Stimulated activated CD4-positive, alpha-beta T cell treated with anti-CD3 and anti-CD28 coated beads, Interleukin-1b, Interleukin-23, amount 100 ng/mL, for 4 hours (primary cell): ENCODE measurements at places on chromosomes 6 and 20.

DNA sequence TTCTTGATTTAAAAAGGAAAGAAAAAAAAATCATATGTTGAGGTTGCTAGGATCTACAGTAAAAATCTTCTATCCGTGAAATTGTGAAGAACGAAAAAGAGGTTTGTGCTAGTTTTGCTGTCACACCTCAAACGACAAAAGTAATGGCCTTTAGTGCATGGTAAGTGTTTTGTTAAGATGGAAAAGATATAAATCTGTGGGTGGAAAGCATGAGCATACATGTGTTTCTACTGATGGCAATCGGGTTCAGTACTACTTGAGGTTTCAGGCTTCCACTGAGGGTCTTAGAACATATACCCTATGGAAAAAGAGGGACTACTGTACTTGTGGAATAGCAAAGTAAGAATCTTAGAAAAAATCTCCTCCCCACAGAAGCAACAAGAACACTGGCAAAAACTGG, 58.0 kb downstream of the AHI1 start:
- no peak for DNase-seq

DNA sequence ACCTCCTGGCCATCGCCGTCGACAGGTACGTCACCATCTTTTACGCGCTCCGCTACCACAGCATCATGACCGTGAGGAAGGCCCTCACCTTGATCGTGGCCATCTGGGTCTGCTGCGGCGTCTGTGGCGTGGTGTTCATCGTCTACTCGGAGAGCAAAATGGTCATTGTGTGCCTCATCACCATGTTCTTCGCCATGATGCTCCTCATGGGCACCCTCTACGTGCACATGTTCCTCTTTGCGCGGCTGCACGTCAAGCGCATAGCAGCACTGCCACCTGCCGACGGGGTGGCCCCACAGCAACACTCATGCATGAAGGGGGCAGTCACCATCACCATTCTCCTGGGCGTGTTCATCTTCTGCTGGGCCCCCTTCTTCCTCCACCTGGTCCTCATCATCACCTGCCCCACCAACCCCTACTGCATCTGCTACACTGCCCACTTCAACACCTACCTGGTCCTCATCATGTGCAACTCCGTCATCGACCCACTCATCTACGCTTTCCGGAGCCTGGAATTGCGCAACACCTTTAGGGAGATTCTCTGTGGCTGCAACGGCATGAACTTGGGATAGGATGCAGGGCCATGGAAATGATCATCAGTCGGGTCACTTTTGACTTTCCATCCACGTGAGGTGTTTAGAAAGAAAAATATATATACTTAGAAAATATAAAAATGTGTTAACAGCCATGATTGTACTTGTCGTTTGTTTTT, 868 bp downstream of the MC3R start:
- DNase-seq: peak; percentile 10

DNA sequence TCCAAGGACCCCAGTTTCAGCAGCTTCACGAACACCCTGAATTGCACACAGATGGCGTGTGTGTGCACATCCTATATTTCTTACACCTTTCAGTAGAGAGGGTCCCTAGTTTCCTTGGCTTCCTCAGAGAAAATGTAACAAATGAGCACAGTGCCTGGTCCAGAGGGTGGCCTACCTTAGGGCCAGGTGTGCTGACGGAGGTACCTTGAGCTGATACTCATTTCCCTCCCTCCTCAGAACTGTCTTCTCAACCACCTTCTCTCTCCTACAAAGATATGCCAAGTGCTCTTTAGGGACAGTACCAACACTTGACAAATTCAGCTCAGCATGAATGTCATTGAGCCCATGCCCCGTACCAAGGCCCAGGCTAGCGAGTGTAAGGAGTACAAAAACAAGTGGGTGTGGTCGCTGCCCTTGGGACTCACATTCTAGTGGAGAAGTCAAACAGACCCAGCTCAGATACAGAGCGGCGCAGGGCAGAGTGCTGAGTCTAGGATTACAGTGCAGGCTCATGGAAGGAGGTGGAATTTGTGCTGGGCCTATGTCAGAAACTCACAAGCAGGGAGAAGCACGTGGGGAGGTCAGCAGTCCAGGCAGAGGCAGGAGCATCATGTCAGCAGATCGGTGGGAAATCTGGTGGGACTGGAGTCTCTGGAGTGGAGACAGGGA, 9.6 kb upstream of the BPHL start:
- no peak for DNase-seq

- DNase-seq: no peak
Measured at GRCh38 chr20:21266191-21266536, 37.0 kb upstream of the XRN2 start.

- DNase-seq: no peak
Measured at GRCh38 chr20:40679184-40679583, 9.9 kb downstream of the MAFB start.

DNA sequence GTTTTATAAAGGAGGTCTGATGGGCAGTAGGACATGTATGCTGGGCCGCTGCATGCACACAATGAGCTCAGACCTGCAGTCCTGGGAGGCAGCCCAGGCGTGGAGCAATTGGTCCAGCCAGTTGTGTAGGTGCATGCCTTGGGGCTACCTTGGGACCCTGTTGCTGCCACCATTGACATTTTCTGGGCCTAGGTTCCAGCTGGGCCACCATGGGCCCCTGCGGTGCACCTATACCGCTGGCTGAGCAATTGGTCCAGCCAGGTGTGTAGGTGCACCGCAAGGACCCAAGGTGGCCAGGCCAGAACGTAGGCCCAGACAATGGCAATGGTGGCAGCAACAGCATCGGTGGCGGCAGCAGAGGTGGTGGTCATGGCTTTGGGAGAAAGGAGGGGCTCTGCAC, 143.9 kb downstream of the PXDC1 start:
- DNase-seq: no peak

DNA sequence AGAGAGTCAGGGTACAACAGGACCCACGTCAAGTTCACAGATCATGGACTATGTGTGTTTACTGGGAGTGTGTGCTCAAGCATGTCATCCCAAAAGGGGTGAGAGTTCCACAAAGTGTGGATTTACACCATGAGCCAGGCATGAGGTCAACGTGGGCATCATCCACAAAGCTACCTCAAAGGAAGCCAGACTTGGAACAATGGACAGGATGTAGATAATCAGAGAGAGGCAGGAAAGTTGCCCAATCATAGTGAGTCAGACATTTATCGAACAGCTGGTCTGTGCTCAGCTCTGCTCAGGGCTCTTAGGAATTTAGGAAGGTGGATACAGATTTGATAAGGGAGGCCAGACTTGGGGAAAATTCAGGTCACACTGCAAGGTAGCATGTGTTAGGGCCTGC, 317.2 kb upstream of the CDYL start:
- DNase-seq: no peak

GRCh38 chr20:63035603-63036185, 28.9 kb upstream of the BHLHE23 start:
- DNase-seq: no peak

DNA sequence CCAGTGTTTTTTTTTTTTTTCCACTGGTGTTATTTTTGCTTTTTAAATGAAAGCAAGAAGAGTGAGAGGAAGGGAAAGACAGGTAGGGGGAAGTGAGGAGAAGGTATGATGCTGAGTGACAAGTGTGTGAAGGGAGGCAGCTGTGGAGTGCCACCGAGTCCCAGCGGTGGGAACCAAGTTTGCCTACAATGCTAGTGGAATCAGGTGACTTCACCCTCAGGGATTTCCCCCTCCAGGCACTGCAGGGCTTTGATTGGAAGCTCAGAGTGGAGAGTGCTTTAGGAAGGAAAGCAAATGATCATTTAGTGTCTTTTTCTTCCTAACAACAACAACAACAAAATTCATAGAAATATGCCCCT, 120.5 kb upstream of the ENPP5 start:
- DNase-seq: no peak

- no peak for DNase-seq
Measured at GRCh38 chr6:91965872-91966271, 1379.0 kb upstream of the MAP3K7 start.

DNA sequence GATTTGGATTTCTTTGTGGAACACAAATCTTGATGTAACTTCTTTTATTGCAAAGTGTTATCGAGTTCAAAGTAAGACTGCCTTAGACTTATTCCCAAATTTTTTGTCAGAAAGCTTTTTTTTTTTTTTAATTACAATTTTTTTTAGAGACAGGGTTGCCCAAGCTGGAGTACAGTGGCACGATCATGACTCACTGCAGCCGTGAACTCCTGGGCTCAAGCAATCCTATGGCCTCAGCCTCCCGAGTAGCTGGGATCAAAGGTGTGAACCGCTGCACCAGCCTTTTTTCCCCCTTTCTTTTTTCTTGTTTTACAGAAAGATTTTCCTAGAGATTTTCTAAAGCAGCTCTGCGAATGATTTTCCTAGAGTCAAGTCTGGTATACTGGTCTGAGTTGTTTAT, 2.8 kb downstream of the RIOK1 start:
- DNase-seq: no peak

DNA sequence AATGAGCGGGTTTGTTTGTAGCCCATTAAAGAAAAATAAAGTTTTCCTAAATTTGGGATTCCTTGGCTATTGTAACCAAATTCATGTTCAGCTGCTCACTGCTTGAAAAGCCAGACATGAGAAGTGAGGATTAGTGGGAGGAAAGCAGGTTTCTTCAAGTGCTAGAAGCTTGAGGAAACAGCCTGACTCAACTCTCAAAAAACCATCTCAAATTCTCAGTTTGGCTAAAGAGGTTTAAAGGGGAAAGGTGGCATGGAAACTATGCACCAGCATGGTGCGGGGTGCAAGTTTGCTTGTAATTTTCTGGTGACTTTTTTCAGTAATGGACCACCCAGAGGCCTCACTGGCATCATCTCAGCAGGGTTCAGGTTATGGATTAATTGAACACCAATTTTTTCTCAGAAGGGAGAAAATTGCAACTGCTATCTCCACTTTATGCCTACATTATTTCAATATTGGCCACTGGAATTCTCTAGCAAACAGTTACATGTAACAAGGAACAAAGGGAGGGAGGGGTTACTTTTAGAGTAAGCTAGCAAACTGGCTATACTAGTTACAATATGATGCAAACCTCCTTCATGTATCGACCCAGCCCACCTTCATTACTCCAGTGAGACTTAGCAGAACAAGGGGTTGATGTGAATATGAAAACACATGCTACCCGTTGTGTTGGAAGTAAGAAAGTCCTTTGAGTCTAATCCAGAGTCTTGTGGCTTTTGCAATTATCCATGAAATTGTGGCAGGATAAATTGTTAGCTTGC, 85.0 kb upstream of the IFNGR1 start:
- no peak for DNase-seq

GRCh38 chr6:44564906-44565524, 177.5 kb downstream of the CDC5L start:
- DNase-seq: no peak

DNA sequence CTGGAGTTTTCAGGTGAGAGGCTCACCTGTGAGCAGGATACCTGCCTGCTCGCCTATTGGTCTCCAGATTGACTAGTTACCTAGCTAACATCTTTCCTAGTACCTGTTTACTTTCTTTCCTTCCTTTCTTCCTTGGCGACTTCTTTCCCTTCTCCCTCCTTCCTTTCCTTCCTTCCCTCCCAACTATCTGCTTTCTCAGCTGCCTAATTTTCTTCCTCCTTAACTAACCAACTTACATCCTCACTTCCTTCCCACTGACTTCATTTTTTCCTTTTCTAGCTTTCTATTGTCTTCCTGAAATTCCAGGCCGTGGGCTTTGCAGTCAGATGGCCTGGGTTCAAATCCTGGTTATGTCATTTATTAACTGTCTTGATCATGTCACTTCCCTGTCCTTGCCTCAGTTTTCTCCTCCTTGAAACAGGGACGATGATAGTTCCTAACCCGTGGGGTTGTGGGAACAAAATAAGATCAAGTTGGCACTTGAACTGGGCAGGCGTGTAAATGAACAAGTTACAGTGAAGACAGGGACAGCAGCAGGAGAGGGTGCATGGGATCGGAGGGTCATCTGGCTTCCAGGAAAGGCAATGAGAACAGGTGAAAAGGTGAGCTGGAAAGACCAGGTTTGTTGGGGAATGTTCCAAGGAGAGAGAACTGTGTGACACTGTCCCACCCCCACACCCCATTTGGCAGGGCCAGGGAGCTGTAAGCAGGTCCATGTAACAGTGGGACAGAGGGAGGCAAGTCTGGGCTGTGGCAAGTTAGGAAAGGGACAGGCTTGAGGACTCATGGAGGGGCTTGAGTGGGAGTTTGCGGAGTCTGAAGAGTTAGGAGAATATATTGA, 540 bp downstream of the SGK2 start:
- DNase-seq: no peak

- DNase-seq: no peak
Measured at GRCh38 chr6:150569161-150569560, 30.5 kb upstream of the PLEKHG1 start.

GRCh38 chr6:119669221-119669620, 319.7 kb upstream of the MAN1A1 start:
- no peak for DNase-seq

- no peak for DNase-seq
Measured at GRCh38 chr6:48818052-48818412, 645.0 kb downstream of the MMUT start.

DNA sequence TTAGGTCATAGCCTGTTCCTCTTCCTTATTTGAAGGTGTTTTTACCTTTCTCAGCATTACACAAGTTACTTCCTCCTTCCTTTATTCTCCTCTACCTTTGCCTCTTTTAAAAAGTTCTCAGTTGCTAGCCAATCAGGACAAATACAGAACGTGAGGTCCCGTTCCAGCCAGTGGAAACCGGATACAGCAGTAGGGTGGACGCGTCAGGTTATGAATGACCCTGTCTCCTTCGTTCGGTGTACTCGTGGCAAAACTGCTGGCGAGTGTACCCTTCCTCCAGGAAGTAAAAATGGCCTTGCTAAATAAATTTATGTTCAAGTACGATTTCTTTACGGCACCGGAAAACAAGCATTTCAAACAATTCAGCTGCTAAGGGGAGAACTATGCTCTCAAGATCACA, 77.0 kb upstream of the MLN start:
- DNase-seq: no peak

- no peak for DNase-seq
Measured at GRCh38 chr20:25193843-25194242, 1.7 kb upstream of the ENTPD6 start.

DNA sequence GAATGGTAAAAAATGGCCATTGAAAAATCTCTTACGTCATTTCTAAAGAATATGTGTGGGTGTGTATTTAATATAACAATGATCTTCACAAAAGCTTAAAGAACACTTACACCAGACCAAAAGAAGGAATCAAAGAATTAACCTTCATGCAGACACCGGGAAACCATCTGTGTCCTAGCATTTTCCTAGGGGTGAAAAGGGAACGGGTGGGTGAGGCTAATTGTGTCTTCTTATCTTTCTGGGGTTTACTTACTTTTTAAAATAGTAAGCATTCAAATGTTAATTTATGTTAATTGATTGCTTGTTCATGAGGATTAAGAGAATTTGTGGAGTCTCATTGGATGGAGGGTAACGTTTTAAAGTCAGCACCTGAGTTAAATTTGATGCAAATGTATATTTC, 47.5 kb downstream of the BMP2 start:
- DNase-seq: no peak

DNA sequence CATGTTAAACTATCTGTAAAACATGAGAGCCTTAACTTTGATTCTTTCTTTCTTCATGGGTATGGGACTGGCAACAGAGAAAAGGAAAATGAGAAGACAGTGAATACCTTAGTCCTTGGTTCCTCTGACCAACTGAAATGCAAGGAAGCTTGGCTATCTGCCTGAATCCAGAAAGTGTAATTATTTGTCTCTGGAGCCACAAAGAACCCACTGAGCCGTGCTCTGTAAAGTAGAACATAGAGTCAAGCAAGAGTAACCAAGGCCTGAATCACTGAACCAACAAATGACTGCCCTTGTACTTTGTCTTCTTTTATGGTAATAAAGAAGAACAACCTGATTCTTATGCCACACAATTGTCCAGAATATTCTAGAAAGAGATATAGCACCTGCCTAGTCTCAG, 27.6 kb downstream of the PKHD1 start:
- no peak for DNase-seq
